ENCODE measurements at places on chromosomes 6 and 20.

GRCh38 chr6:53066874-53067706, 1.9 kb downstream of the FBXO9 start:
- DNase-seq, result no peak

GRCh38 chr6:38307740-38308139, 332.0 kb downstream of the BTBD9 start:
- DNase-seq, result no peak

- no peak for DNase-seq
These were observed 367.9 kb downstream of the PREX1 start for GRCh38 chr20:48459722-48460395.

GRCh38 chr6:34484391-34484790, 18.5 kb downstream of the PACSIN1 start:
- no peak for DNase-seq

GRCh38 chr6:132218059-132218696, 183.1 kb downstream of the MOXD1 start:
- DNase-seq, result no peak

DNA sequence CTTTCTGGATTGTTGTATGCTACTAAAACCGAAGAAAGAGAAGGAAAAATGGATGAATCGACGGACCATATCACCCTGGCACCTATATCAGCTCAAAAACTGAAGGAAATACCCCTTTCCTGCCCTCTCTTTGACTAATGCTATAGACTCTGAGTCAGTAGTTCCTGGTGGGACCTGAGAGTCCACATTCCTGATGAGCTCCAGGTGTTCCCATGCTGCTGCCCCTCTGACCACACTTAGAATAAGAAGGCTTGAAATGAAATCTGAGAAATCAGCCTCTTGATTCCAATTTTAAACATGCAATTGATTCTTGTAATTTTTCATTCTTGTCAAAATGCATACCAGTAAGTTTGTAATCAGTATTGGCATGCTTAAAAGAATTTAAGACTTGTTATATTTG, 75.2 kb downstream of the PRL start:
- no peak for DNase-seq

DNA sequence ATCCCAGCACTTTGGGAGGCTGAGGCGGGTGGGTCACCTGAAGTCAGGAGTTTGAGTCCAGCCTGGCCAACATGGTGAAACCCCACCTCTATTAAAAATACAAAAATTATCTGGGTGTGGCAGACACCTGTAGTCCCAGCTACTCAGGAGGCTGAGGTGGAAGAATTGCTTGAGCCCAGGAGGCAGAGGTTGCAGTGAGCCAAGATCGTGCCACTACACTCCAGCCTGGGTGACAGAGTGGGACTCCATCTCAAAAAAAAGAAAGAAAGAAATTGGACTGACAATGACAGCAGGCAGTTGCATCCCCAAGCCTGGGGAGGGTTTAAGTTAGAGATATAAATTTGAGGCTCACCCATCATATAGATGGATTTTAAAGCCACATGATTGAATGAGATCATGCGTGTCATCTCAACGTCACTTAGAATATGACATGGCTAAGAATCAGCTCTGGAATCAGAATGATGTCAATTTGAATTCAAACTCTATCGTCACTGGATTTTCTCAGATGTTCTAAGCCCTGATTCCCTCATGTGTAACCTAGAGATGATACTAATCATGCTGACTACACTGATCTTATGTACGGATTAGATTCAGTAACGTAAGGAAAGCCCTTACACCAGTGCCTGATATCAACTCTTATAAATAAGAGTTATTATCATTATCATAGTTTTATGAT, 534.0 kb upstream of the JARID2 start:
- no peak for DNase-seq

DNA sequence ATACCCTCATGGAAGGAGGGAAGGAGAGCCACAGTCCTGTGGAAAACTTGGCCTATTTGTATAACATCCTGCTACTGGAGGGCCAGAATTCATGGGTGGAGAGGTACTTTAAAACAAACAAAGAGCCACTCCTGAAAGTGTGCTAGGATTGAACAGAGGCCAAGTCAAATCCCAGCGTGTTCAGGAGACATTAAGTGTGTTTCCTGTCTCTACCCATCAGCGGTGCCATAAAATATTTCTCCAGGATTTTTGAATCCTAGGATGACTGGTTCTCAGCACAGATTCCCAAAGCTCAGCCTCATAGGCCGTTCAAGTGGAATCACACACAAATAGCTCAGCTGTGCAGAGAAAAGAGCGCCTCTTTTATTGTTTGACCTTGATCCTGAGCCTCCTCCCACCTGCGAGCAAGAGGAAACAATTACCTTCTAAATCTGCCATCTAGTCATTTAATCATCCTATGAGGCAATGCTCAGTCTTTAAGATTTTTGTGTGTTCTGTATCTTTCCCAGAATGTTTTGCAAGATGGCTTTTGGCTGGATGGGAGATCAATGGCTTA, 31.8 kb upstream of the RALGAPA2 start:
- DNase-seq, result no peak

GRCh38 chr6:33248643-33248931, 23.1 kb downstream of the VPS52 start:
- DNase-seq, result no peak

DNA sequence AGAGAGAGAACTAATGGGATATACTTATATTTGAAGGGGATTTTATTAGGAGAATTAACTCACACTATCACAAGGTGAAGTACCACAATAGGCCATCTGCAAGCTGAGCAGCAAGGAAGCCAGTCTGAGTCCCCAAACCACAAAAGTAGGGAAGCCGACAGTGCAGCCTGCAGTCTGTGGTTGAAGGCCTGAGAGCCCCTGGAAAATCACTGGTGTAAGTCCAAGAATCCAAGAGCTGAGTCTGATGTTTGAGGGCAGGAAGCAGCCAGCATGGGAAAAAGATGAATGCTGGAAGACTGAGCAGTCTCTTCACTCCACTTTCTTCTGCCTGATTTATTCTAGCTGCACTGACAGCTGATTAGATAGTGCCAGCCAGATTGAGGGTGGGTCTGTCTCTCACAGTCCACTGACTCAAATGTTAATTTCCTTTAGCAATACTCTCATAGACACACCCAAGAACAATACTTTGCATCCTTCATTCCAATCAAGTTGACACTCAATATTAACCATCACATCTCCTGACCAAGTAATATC, 823.9 kb downstream of the PHF3 start:
- DNase-seq, result no peak

GRCh38 chr20:60314727-60315126, 356.5 kb downstream of the CDH26 start:
- DNase-seq, result no peak

GRCh38 chr6:12403947-12404647, 113.9 kb downstream of the EDN1 start:
- DNase-seq, result no peak

GRCh38 chr6:135266675-135267074, 85.6 kb downstream of the MYB start:
- no peak for DNase-seq

GRCh38 chr20:37535443-37536132, 7.9 kb upstream of the BLCAP start:
- no peak for DNase-seq

DNA sequence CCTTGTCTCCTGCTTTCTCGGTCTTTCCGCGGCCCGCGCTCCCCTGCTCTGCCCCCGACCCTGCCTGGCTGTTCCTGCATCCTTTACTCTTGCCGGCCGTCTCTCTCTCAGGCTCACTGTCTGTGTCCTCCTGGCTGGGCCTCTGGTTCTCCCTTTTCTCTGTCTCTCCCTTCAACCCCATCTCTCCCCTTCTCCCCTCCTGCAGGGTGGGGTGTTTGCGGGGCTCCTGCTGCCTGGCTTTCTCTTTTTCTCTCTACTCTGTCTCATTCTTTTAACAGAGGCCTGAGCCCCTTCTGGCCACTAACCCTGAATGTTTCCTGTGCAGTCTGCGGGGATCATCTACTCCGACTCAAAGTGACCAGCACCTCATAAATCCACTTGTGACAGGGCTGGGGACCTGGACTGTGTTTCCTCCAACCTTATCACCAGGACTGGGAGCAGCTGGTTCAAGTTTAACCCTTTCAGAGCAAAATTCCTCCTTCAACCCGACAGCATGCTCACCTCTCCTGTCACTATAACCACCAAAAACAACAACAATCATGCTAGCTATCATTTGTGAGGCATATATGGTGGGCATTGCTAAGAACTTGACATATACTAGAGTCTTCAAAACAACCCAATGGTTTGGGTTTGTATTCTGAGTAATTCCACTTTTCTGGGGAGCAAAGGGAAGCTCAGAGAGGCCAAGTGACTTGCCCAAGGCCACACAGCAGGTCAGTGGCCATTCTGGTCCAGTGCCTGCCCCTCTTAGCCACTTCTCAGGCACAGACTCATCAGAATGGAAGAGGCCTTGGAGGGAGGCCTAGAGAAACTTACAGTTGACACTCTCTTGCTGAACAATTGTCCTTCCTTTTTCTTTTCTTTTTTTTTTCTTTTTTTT, 811 bp upstream of the RSPO4 start:
- no peak for DNase-seq

- DNase-seq, result no peak
These were observed 222.1 kb upstream of the SULF2 start for GRCh38 chr20:48007351-48007750.

Measured in stimulated activated CD4-positive, alpha-beta T cell treated with anti-CD3 and anti-CD28 coated beads, Interleukin-1b, Interleukin-23, amount 100 ng/mL, for 1 hour (primary cell).